Right atrium auricular region (tissue), 2 donors: ENCODE measurements at places on chromosomes 11 and 22. TPM values are rescaled to one million over a fixed set of nuclear protein-coding genes. Genes with fewer than 3 reads are reported as not detected.

- DNase-seq: no peak
These were observed 37.5 kb downstream of the UVRAG start for GRCh38 chr11:75852406-75853017.

CCDC85B gene
- 115 TPM for total RNA-seq

DNA sequence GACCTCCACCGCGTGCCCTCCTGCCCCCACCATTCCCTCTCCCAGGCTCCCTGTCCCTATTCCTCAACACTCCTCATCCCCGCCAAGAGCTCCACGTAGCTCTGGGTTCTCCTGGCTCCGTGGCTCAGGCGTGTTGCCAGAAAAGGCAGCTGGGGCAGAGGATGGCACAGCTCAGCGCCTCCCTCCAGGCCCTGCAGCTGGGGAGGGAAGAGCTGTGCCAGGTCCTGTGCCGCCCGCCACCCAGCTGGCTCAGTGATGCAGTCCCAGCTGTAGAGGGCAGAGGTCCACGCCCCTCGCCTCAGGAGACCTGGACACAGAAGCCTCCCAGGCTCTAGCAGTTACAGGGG, 4.2 kb downstream of the ARHGAP1 start:
- no peak for DNase-seq

- peak; percentile 69 for DNase-seq
These were observed 18.1 kb upstream of the MRTFA start for GRCh38 chr22:40654522-40655167.

DNA sequence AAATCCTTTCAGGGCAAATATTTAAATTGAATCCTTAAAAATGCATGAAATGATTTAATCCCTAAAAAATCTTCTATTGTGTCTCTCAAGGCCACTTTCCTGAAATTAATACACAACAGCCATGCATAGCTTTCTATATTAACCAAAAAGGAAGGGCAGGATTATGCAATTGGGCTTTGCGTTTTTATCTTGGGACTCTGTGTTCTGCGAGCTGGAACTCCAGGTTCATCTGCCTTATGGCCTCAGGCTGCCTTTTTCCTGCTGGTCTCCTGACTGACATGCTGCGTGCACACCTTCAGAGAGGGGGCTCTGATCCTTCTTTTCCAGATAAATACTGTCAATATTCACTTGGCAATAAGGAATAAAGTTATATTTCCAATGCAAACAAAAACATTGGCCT, 141.7 kb upstream of the GRIA4 start:
- DNase-seq: no peak

OR8A1 gene
- not detected for total RNA-seq

CD3E gene
- not detected for total RNA-seq

DNA sequence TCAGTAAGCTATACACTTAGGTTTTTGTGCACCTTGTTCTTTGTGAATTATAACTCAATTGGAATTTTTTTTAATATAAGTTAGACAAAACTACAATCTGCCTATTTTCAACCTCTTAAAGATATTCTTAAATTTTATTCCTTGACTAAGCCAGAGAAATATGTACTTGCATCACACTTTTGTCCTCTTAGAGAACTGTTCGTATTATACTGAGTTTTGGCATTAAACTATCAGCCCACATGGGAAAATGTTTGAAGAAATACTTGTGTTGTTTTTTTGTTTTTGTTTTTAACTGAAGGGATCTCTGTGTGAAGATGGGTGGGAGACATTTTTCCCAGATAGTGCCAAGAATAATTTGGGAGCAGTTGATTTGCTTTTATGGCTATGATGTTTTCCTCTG, 25.3 kb downstream of the CEP295 start:
- DNase-seq: no peak

SH3BP1 gene
- 1.5 TPM for total RNA-seq

GRCh38 chr22:37407856-37408255, 19.4 kb downstream of the ELFN2 start:
- no peak for DNase-seq
